DMS79 treated with DMSO at 0.1 percent for 48 hours (cell line): ENCODE measurements at places on chromosomes 7 and 10.

DNA sequence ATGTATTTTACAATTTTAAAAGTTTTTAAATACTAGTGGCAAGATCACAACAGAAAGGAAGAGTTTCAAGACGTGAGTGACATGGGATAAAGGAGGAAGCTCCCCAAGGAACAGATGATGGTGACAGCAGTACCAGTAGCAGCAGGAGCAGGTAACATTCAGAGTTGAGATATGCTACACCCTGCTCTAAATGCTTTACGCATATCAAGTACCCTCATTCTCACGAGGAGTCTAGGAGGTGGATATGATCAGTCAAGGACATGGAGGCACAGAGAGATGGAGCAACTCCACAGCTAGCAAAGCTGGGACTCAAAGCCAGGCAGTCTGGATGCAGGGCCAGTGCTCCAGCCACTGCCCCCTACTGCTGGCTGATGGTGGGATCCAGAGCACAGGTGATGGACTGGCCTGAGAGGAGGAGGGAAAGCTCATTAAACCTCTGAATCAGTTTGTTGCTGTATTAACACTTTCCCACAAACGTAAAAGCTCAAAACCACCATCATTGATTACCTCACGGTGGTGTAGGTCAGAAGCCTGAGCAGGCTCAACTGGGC, 17.5 kb downstream of the RP9 start:
- no peak for DNase-seq

- DNase-seq: no peak
Observed at GRCh38 chr7:116994611-116995010, 41.3 kb downstream of the ST7 start.

DNA sequence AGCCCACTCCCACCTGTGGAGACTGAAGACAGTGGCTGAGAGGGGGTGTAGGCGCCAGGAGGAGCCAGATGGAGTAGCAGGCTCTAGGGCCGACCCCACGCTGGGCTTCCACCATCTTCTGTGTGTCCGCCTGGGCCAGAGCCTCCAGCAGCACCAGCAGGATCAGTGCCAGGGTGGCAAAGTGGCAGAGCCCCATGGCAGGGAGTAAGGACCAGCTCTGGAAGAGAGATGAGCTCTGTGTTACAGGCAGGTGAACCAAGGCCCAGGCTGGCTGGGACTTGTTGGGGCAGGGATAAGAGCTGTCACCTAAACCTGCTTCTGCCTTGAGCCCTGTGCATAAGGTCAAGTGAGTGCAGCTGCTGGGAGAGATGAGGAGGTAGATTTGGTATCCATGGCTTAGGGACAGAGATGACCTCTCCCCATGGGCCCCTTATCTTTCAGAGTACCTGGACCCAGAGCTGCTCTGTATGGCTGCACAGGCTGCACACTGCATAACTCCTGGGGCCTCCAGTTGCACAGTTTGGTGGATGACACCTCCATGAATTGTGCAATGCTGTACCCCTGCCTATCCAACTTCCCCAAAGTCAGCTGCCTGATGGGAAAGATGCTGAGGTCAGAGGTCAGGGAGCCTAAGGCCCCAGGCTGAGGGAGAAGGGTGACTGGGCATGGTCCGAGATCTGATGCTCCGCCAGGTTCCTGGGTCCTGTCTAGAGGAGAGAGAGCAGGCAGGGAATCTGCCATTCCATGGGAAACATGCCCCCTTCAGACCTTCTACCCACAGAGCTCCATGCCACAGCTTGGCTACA, 7.4 kb upstream of the SAMD8 start:
- DNase-seq: no peak

GRCh38 chr7:121079425-121080169, 91.1 kb downstream of the CPED1 start:
- no peak for DNase-seq

DNA sequence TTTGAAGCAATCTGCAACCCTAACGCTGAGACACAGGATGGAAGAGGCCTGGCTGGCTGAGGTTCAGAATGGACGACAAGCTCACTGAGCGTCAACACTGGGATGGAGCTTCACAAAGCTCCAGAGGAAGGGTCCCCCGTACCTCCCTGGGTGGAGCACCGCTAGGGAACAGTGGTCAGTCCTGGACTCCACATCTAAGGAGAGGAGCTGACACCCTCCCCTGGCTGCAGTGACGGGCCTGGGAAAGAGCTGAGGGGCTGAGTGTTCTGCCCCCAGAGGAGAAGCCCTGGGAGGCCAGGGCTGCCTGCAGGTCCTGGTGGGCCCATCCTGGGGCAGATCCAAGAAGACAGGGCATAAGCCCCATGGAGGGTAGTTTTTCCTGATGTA, 146.2 kb downstream of the ARHGAP22 start:
- no peak for DNase-seq
